ENCODE measurements at places on chromosomes 2 and 18. TPM values are rescaled to one million over a fixed set of nuclear protein-coding genes. Genes with fewer than 3 reads are reported as not detected.

- no peaks in the 10 kb centered on the region for H3K36me3 ChIP-seq
- no peak overlapping the region for H3K27ac ChIP-seq
- no peaks in the 10 kb centered on the region for H3K27me3 ChIP-seq
- no peak overlapping the region for H3K4me3 ChIP-seq
- no peak for DNase-seq
- no peaks in the 10 kb centered on the region for H3K4me1 ChIP-seq
These were observed 344.1 kb upstream of the NRP2 start for GRCh38 chr2:205338156-205338555.

Gene HOXD11
- 27.7 TPM for polyA plus RNA-seq

- no peaks in the 10 kb centered on the region for H3K36me3 ChIP-seq
- no peaks in the 10 kb centered on the region for H3K27me3 ChIP-seq
- H3K27ac ChIP-seq, result peak overlapping the region; percentile 46
- peaks cover 17% of the 10 kb centered on the region for H3K4me1 ChIP-seq
- H3K4me3 ChIP-seq, result peak overlapping the region; percentile 1
- DNase-seq, result peak; percentile 84
These were observed 184.0 kb upstream of the PID1 start for GRCh38 chr2:229454934-229455631.

DNA sequence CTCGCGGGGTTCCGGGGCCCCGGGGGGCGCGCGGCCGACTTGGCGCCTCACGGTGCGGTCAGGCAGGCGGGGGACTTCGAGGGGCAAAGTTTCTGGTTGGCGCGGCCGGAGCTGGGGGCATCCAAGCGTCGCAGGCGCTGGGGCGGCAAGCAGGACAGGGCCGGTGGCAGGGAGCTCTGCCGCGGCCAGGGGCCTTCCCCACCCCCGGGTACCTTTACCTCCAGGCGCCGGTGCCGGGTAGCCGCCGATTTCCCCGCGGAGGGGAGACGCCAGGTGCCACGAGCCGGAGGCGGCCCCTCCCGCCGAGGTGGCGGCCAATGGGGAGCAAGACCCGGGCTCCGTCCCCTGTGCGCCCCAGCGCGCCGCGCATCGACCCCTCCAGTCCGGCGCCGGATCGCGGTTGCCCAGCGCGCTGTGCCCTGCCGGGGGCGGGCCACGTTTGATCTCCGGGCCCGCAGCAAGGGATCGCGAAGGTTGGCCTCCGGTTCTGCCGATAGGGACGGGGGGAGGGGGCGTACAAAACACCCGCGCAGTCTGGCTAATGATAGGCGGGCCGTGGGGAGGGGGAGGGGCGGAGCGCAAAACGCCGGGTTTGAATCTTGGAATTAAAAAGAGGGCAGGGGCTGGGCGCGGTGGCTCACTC is at the start of gene ST8SIA5:
TSS of gene ST8SIA5 (minus strand) at position 495 of the 643 bp plus-strand sequence. CDS start 545 bp downstream, outside the sequence.
- peak; percentile 18 for DNase-seq
- no peaks in the 10 kb centered on the region for H3K4me1 ChIP-seq
- no peaks in the 10 kb centered on the region for H3K36me3 ChIP-seq
- H3K4me3 ChIP-seq, result peak within 1 kb of the TSS; percentile 62
- H3K27me3 ChIP-seq, result peaks cover 75% of the 10 kb centered on the region

- H3K27ac ChIP-seq, result no peak overlapping the region
- no peak for DNase-seq
- H3K4me1 ChIP-seq, result no peaks in the 10 kb centered on the region
- peaks cover 2% of the 10 kb centered on the region for H3K27me3 ChIP-seq
- H3K36me3 ChIP-seq, result no peaks in the 10 kb centered on the region
These were observed 6.6 kb downstream of the GAREM2 start for GRCh38 chr2:26179446-26179913.

DNA sequence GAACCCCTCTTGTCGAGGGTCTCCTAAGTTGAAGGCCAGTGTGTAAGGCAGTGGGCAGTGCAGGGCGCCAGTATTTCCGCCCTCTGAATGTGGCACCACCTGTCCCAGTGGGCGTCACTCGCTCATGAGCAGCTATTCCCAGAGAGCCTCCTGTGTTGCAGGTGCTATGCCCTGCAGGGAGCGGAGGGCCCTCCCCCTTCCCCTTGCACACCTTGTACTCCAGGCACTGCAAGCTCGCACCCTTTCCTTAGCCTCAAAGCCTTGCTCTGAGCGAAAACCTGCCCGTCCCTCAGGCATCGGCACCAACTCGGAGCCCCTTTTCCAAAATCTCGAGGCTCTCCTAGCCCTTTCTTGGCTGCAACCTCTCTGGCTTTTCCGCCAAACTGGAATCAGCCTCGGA is 282.7 kb downstream of the AGAP1 start:
- H3K27ac ChIP-seq, result no peak overlapping the region
- H3K4me1 ChIP-seq, result no peaks in the 10 kb centered on the region
- H3K27me3 ChIP-seq, result no peaks in the 10 kb centered on the region
- H3K4me3 ChIP-seq, result no peak overlapping the region
- no peak for DNase-seq
- H3K36me3 ChIP-seq, result no peaks in the 10 kb centered on the region

Gene LYG2
- polyA plus RNA-seq, result not detected

GRCh38 chr2:53715568-53715967 is 52.0 kb upstream of the CHAC2 start:
- no peaks in the 10 kb centered on the region for H3K4me1 ChIP-seq
- H3K4me3 ChIP-seq, result no peak overlapping the region
- peaks cover under 1% of the 10 kb centered on the region for H3K36me3 ChIP-seq
- no peaks in the 10 kb centered on the region for H3K27me3 ChIP-seq
- DNase-seq, result peak; percentile 32

DNA sequence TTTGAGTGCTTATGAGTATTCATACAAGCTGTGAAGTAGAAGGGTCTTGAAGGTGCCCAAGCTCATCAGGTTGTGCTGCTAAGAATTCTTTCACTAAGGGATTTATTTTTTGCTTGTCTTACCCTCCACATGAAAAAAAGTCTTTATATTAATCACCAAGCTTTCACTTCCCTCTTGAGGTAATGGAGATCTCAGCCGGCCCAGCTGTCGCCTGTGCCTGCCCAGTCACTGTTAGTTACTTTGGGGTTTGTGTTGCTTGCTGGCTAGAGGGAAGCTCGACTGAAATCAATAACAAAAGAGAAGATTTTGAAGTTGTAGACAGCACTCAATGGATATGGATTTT is 21.9 kb downstream of the MC2R start:
- H3K4me1 ChIP-seq, result no peaks in the 10 kb centered on the region
- DNase-seq, result no peak
- H3K27me3 ChIP-seq, result no peaks in the 10 kb centered on the region
- H3K27ac ChIP-seq, result no peak overlapping the region
- no peak overlapping the region for H3K4me3 ChIP-seq
- H3K36me3 ChIP-seq, result no peaks in the 10 kb centered on the region

DNA sequence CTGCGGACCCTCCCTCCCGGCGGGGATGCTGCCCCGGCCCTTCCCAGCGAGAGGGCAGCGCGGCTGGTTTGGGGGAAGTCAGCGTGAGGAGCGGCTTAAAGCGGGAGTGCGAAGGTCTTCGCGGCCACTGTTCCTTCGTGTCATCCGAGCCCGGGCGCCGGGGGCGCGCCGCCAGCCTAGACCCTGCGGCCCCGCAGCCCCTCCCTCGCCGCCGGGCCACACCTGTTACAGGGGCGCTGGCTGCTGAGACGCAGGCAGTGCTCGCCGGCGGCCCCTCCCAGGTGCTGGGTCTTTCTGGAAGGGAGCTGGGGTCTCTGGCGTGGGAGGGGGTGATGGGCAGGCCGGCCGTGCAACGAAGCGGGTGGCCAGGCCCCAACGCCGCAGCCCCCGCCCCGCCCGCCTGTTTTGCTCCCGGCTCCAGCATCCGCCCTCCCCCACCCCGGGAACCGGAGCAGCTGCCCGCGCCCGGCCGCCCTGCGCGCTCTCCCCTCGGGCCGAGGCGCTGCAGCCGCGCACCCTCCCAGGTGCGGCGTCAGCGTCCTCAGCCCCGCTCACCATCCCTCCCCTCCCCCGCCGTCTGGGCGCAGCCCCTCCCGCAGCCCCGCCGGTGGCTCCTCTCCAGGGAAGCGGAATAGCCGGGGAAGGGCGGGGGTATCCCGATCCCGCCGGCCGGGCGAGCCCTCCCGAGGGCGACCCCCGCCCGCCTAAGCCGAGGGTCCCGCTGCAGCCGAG is 727 bp downstream of the KIF1A start:
- H3K27me3 ChIP-seq, result peaks cover 54% of the 10 kb centered on the region
- H3K4me1 ChIP-seq, result no peaks in the 10 kb centered on the region
- no peaks in the 10 kb centered on the region for H3K36me3 ChIP-seq
- no peak overlapping the region for H3K4me3 ChIP-seq

DNA sequence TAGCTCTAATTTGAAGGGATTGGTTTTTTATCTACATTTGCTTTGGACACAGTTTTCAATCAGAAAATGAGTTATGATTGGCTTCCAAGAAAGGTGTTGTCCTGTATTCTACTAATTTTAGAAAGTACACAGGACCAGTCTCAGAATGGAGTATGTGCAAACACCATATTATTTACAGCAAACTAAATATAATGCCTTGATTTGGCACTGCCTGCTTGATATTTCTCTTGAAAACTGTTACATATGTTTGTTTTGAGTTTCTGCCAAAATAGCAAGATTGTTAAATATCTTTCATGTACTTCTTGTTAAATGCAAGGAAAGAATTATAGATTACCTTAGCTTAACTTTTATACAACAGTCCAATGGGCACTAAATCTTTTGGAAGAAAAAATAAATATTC is 694.9 kb downstream of the KCNJ3 start:
- H3K36me3 ChIP-seq, result no peaks in the 10 kb centered on the region
- H3K27ac ChIP-seq, result no peak overlapping the region
- no peak for DNase-seq
- H3K4me1 ChIP-seq, result no peaks in the 10 kb centered on the region

Gene NPHP1
- 9.4 TPM for polyA plus RNA-seq

Gene HOXD13
- 1.9 TPM for polyA plus RNA-seq

GRCh38 chr2:134260713-134261112 is 6.8 kb downstream of the MGAT5 start:
- H3K27ac ChIP-seq, result peak overlapping the region; percentile 62
- H3K27me3 ChIP-seq, result no peaks in the 10 kb centered on the region
- no peak overlapping the region for H3K4me3 ChIP-seq
- DNase-seq, result peak; percentile 88

- no peak for DNase-seq
- no peaks in the 10 kb centered on the region for H3K36me3 ChIP-seq
- no peaks in the 10 kb centered on the region for H3K27me3 ChIP-seq
- peaks cover 6% of the 10 kb centered on the region for H3K4me1 ChIP-seq
- no peak overlapping the region for H3K4me3 ChIP-seq
These were observed 14.9 kb downstream of the ICOS start for GRCh38 chr2:203951366-203951902.

Gene IL36A
- polyA plus RNA-seq, result not detected

GRCh38 chr18:45562567-45563479 is 52.5 kb upstream of the SLC14A2 start:
- peaks cover 20% of the 10 kb centered on the region for H3K4me1 ChIP-seq
- H3K36me3 ChIP-seq, result no peaks in the 10 kb centered on the region
- no peak overlapping the region for H3K27ac ChIP-seq
- no peak for DNase-seq
- no peak overlapping the region for H3K4me3 ChIP-seq
- no peaks in the 10 kb centered on the region for H3K27me3 ChIP-seq

DNA sequence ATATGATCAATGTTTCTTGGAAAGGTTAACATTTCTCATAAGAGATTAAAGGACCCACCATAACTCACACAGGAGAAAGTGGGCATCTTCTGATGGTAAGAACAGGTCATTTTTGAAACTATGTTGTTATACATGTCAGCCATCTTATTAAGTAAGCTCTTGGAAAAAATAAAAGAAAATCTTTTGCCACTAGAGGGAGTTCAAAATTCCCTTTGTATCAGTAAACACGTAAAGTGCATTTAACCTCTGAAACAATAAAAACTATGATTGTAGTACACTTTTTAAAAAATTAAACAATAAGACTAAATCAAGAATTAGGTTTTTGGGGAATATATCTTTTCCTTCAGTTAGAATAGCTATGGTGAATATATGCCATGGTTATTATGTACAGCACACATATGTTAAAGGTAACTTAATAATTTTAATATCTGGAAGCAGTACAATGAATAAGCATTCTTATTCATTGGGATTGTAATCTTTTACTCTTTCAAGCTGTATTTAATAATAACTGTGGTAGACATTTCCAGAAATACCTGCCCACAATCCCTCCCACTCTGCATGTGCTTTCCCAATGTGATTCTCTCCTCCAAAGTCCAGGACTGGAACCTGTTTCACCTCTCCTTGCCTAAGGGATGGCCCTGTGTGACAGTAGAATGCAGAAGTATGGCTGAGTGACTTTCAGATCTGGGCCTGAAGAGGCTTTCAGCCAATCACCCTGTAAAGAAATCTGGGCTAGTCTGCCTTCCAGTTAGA is 64.2 kb downstream of the RBMS1 start:
- H3K36me3 ChIP-seq, result peaks cover 15% of the 10 kb centered on the region
- no peak overlapping the region for H3K4me3 ChIP-seq
- peak; percentile 65 for DNase-seq
- H3K27me3 ChIP-seq, result no peaks in the 10 kb centered on the region
- peak overlapping the region; percentile 88 for H3K27ac ChIP-seq

Gene CDC42EP3
- polyA plus RNA-seq, result 295 TPM

- DNase-seq, result no peak
- H3K36me3 ChIP-seq, result no peaks in the 10 kb centered on the region
- no peak overlapping the region for H3K4me3 ChIP-seq
- H3K27ac ChIP-seq, result no peak overlapping the region
These were observed 137.3 kb downstream of the RNF152 start for GRCh38 chr18:61755555-61755954.

Gene HDLBP
- 602 TPM for polyA plus RNA-seq

GRCh38 chr2:101255501-101255900 is 2.8 kb downstream of the CNOT11 start:
- H3K27ac ChIP-seq, result no peak overlapping the region
- no peaks in the 10 kb centered on the region for H3K27me3 ChIP-seq
- peaks cover 11% of the 10 kb centered on the region for H3K4me1 ChIP-seq
- DNase-seq, result peak; percentile 51
- H3K4me3 ChIP-seq, result no peak overlapping the region

DNA sequence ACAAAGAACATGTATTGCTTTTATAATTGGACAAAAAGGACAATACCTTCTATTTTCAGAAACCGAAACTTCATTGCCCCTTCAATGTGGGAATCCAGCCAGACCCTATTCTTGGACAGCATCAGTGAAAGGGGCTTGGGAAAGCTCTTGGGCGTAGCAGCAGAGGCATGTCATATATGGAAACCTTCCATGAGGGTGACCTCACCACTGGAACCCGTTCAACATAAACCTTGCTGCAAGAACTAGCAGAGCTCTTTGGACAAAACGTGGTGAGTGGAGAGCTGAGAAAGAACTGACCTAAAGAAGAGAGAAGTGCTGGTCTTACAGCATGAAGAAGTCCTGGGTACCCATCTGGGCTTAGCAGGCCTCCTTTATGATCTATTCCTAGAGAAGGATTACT is 22.7 kb upstream of the ACTG2 start:
- H3K4me3 ChIP-seq, result no peak overlapping the region
- DNase-seq, result peak; percentile 83
- H3K36me3 ChIP-seq, result no peaks in the 10 kb centered on the region
- no peaks in the 10 kb centered on the region for H3K27me3 ChIP-seq

- peak overlapping the region; percentile 98 for H3K27ac ChIP-seq
- peak overlapping the region; percentile 83 for H3K4me3 ChIP-seq
- H3K36me3 ChIP-seq, result no peaks in the 10 kb centered on the region
- H3K27me3 ChIP-seq, result no peaks in the 10 kb centered on the region
- peaks cover 41% of the 10 kb centered on the region for H3K4me1 ChIP-seq
- DNase-seq, result peak; percentile 95
These were observed 3.8 kb downstream of the DLX2 start for GRCh38 chr2:172098650-172099471.

- DNase-seq, result peak; percentile 95
- peaks cover 38% of the 10 kb centered on the region for H3K4me1 ChIP-seq
- peak overlapping the region; percentile 69 for H3K27ac ChIP-seq
- H3K27me3 ChIP-seq, result peaks cover 26% of the 10 kb centered on the region
These were observed 3.2 kb upstream of the SH3RF3 start for GRCh38 chr2:109125593-109126500.
